ENCODE measurements at places on chromosomes 5 and 9.

DNA sequence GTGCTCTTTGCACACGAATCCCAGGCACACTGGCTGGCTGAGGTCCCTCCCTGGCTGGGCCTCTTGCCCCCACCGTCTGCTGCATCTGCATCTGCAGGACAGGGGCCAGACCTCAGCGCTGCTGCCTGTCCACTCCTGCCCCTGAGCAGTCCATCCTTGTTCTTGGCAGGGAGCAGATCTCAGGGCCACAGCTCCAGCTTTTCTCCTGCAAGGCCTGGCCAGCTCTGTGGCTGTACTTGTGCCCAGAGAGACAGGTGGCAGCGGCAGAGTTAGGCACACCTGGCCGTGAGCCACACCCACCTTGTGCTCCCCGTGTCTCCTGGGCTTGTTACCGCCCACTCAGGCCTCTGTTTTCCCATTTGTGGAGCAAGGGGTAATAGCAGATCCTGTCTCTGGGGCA, 13.9 kb downstream of the NEK6 start:
- no peak for DNase-seq

- DNase-seq = no peak
Measured at GRCh38 chr5:141223112-141223783, at the start of gene PCDHB14. TSS of gene PCDHB14 (plus strand) at chr5:141223343. CDS start at chr5:141223506, 163 bp downstream.

- no peak for DNase-seq
Measured at GRCh38 chr5:60649288-60649917, 50.6 kb downstream of the DEPDC1B start.

DNA sequence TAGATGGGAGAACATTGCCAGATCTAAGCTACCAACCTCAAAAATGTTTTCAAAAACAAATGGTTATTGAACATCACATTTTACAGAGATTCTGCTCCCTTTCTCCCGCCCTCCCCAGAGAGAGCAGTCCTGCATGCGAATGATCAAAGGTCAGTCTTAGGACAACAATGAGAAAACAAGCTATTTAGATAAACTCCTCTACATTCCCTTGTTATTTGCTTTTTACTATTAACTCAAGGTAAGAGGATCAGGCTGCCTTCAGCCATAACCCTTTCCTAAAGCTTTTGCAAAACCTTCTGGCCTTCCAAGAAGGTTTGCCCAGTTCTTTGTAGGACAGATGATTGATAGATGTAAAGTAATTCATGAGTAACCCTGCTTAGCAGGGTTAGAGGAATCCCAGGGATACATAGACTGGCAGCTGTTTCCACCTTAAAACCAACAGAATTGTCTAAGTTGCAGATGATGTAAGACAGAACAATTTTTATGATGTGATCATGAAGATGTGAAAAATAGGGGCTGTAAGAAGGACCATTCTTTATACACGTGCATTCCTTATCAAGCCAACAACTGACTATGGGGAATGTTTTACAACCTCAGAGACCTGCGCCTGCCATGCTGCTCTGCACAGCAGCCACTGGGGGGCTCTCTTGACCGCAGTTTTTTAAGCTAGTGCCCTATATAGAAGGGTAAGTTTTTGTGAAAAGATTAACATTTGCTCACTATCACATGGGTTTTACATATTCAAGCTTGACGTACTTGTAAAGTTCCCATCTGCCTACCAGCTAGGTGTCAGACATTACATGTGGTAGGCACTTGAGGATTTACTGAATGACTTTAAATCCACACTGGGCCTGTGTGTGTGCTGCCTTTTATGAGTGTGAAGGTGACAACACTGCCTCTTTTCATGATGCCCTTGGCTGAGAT, 2.3 kb upstream of the ZNF782 start:
- DNase-seq = peak; percentile 72

DNA sequence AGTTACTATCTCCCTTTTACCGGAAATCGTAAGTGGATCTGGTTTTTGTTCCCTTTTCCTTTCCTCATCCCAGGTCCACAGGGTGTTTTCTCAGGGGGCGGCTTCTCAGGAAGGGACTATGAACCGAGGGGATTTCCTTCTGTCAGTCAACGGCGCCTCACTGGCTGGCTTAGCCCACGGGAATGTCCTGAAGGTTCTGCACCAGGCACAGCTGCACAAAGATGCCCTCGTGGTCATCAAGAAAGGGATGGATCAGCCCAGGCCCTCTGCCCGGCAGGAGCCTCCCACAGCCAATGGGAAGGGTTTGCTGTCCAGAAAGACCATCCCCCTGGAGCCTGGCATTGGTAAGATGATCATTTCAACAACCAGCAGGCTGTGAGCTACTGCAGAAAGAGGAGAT, 75.8 kb downstream of the GOLPH3 start:
- DNase-seq = no peak

DNA sequence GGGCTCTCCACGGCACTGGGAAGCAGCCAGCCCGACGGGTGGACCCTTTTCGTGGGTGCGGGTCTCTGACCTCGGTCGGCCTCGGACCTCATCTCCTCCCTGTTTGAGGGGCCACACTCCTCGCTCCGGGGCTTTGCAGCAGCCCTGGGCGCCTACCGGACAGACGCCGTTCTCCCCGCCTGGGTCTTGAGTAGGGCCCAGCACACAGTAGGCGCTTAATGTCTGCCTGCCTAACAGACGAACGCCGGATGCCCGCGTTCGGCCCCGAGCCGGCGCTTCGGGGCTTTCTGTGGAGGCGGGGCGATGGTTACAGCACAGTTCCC, 842 bp upstream of the GTF3C5 start:
- DNase-seq = no peak

- DNase-seq = peak; percentile 94
Measured at GRCh38 chr5:148011398-148012137, 52.2 kb upstream of the SPINK5 start.

DNA sequence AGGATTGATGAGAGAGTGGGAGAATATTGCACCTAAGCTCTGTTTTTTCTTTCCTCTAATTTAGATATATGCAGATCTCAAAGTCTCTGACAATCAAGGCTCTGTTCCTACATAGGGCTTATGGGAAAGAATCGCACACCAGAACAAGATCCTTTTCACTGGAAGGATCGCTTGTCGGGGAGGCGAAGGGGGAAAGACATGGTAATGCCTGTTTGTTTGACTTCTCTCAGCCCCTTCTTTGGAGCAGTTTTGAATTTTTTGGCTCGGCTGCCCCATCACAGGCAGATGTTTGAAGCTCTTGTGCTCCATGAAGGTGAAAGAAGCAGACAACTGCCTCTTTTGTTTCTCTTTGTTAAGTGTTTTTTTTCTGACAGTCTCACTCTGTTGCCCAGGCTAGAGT, 599.9 kb upstream of the ZNF608 start:
- no peak for DNase-seq

DNA sequence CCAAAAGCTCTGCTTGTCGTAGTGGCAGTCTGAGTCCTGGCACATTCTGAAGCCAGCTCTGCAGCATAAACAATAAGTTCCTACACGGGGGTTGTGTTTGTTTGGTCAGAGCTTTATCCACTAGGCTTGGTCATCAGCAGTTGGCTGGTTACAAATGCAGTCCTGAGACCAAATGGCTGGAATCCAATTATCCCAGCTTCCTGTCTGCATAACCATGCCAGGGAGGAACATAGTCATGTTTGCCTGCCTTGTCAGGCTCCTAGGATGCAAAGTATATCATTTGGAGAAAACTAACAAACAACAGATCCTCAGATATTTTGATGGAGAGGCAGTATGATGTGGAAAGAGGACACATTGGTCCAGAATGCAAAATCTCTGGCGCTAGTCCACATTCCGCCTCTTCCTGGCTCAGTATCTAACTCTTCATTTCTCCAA, 85.8 kb downstream of the FBXO38 start:
- no peak for DNase-seq

- DNase-seq = peak; percentile 96
Measured at GRCh38 chr9:122931226-122932121, at the start of gene ZBTB26. TSS of gene ZBTB26 (minus strand) at chr9:122931512. CDS start at chr9:122919934, 11,578 bp downstream.

GRCh38 chr5:52560366-52560765, 227.3 kb upstream of the ITGA1 start:
- no peak for DNase-seq

DNA sequence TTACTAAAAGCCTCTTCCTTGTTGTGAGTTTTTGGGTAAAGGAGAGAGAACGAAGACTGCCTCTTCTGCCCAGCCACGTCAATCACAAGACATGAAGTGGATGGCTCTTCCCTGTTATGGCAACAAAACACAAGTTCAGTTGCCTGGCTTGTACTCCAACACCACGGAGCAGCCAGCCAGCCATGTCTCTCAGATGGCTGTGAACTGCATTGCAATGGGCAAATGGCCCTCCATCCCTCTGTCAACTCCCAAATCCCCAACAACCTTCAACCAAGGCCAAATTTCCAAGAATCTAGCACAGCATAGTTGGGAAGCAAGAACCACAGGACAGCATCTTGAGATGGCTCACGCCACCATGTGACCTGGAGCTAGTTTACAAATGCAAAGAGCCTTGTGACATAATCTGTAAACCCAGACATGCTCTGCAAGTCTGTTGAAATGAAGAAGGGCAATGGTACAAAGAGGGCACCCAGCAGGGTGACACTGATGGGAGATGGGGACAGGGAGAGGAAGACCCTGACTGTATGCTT, 53.9 kb downstream of the ZNF366 start:
- no peak for DNase-seq

- no peak for DNase-seq
Measured at GRCh38 chr5:166503506-166503905, 1787.9 kb upstream of the WWC1 start.

DNA sequence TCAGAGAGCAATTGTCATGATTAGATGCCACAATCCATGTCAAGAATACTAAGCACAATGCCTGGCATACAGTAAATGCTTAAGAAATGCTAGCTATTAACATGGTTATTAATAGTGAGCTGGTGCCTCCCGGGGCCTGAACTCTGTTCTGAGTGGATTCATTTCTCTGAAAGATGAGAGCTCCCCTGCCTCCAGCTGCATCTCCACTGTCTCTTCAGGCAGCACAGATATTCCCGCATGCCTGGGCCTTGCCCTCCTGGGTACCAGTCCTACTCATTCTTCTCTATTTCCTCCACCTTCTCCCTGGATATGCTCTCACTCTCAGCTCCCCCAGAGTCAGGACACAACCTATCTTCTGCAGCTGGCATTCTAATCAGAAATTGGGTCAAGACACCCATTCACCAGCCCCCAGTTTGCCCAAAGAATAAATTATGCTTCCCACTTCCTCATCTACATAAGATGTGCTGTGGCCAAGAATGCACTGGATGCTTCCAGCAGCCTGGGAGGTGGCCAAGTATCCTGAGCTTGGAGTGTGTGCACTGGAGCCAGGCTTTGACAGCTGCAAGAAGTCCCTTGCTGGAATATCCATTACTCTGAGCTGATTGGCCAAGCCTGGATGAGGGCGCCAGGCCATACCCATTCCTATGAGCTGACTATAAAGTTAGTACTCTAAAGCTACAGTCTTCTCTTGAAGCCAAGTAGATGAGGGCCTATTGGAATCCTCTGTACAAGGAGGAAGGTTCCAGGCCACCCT, 669.0 kb downstream of the ACTL7B start:
- DNase-seq = no peak

- no peak for DNase-seq
Measured at GRCh38 chr5:132436936-132437335, 53.6 kb downstream of the IRF1 start.

DNA sequence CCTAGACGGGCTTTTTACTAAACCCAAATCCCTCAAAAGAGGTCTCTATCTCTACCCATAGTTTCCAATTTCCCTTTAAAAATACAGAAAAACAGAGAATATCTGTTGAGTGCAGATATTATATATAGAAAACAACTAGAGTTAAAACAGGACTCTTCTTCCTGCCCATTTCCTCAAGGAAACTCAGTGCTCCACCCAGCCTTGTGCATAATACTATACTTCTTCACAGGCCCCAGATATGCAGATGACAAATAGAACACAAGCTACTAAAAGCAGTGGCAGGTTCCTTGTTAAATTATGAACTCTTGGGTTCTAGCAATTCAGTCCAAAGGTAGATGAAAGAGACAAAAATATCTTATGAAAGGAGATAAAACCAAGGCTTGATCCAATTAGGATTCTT, 200.2 kb downstream of the TSSK1B start:
- no peak for DNase-seq

- DNase-seq = no peak
Measured at GRCh38 chr9:27659571-27659970, 86.3 kb upstream of the C9orf72 start.

DNA sequence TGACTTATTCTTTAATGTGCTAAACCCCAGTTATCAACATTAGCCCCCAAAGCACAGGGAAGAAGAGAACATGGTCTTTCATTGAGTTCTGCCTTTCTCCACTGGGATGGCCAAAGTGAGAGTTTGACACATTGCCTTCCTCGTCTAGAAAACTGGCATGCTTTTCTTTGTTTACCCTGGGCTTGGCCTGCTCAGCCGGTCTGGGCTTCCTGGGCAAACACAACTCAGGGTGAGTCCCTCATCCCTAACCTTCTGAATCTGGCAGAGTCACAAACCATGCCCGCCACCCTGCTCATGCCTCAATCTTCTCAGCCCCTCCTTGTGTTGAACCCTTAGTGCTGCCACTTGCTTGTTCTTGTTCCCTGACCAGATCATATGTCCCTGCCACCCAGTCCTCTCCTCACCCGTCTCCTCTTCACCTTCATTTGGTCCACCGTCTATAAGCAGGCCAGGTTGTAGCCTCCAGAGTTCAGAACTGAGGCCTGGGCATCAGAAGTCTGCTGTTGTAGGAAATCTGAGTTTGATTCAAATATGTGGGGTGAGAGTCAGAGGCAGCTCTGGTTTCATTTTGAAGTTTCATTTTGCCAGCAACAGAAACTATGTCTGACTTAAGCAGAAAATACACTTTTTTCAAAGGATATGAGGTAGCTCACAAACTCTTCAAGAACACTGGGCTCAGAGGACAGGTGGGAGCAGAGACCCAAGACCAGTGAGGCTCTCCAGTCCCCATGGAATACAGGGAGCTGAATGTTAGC, 217.6 kb downstream of the NDUFS4 start:
- no peak for DNase-seq

- no peak for DNase-seq
Measured at GRCh38 chr9:13109781-13110180, 169.7 kb downstream of the MPDZ start.

DNA sequence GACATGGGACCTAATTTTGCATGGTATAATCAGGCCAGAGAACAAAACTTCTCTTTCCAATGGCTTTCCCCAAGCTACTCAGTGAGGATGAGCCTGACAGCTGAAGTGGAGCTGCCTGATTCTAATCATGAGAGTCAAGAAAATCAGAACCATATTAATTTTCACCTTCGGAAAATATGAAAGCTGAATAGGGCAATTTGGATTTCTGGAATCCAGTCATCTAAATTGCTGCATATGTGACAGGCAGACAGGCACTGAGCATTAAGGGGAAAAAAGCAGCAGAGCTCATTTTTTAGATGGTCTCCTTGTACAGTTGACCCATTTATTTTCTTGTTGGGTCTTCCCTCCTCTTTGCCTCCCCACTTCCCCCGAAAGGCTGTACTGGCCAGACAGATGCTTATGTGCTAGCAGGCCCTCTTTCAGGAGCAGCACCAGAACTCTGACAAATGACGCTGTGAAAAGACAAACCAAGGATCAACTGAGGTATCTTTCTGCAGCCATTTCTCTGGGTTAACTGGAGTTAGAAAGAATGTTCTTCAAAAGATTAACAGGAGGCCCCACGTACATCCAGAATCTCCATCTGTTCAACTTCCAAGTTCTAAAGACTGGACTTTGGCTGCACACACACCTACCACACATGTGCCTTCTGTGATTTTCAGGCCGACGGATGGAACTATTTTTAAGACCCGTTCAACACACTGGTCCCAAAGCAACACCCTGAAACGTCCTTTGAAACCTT, 175.2 kb downstream of the DCP2 start:
- no peak for DNase-seq

All from PC-9 (cell line).